Stimulated activated CD4-positive, alpha-beta T cell treated with anti-CD3 and anti-CD28 coated beads, Interleukin-1b, Interleukin-23, amount 100 ng/mL, for 48 hours (primary cell): ENCODE measurements at places on chromosomes 13 and 19.

GRCh38 chr13:71912524-71912923, 45.5 kb upstream of the DACH1 start:
- no peak for DNase-seq

- DNase-seq, result peak; percentile 63
Observed at GRCh38 chr19:15304140-15304705, 28.1 kb downstream of the BRD4 start.

- no peak for DNase-seq
Observed at GRCh38 chr19:2722541-2723344, 1.6 kb upstream of the DIRAS1 start.

GRCh38 chr13:72727417-72728289, at the start of the genes BORA and MZT1:
BORA (plus strand) TSS chr13:72727923; CDS start chr13:72728941, 1,018 bp downstream.
MZT1 (minus strand) TSS chr13:72727629; CDS start chr13:72727602, 27 bp downstream.
- peak; percentile 96 for DNase-seq

GRCh38 chr19:21101521-21102242, 19.7 kb downstream of the ZNF714 start:
- no peak for DNase-seq

- DNase-seq, result no peak
Observed at GRCh38 chr19:10936661-10937084, 8.1 kb downstream of the TIMM29 start.

GRCh38 chr13:33411312-33411711, 125.8 kb upstream of the STARD13 start:
- no peak for DNase-seq

- no peak for DNase-seq
Observed at GRCh38 chr13:95480791-95481780, 71.4 kb upstream of the CLDN10 start.

GRCh38 chr19:13022111-13022858, 27.0 kb downstream of the NFIX start:
- no peak for DNase-seq

DNA sequence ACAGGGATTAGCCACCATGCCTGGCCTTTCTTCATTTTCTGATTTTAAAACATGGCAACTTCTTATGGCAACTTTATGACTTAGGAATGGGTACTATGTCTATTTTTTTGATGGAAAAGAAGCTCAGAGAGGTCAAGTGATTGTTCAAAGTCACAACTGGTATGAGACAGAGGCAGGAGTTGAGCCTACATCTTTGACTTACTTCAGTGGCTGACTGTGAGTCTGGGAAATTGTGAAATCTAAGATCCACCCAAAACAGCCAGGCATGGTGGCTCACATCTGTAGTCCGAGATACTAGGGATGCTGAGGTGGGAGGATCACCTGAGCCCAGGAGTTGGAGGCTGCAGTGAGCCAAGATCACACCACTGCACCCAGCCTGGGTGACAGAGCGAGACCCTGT, 2.4 kb upstream of the ACTL9 start:
- no peak for DNase-seq

DNA sequence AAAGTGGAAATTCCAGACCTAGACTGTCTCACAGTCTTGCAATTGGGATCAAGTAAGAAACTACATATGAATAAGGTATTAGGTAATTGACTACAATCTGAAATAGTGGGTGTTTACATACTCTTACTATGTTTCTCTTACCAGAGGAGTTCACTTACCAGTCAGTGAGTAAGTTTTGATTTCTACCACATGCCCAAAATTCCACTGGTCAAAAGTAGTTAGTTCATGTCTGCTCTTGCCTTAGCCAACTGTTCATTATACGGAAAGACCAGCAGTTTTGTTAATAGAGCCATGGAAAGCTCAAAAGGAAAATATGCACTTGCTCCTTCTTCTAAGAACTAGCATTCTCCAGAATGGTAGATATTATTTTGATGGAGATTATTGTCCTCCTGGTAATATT, 490.8 kb downstream of the RFC3 start:
- DNase-seq, result no peak

DNA sequence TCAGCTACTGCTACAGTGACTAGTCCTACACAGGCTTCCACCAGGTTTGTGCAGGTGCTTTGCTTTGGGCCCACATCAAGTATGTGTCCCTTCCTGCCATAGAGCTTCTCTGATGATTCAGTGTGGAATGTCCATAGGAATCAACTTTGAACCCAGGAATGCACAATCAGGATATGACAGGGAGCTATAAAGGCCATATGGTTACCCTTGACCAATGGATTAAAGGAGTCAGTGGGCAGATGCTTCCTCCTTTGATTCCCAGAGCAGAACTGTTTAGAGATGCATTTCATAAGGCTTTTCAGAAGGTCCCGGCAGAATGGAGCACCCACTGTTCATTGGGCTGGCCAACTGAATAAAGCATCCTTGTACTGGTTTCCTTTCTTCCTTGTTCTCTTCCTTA, 145.2 kb upstream of the WASF3 start:
- DNase-seq, result no peak

DNA sequence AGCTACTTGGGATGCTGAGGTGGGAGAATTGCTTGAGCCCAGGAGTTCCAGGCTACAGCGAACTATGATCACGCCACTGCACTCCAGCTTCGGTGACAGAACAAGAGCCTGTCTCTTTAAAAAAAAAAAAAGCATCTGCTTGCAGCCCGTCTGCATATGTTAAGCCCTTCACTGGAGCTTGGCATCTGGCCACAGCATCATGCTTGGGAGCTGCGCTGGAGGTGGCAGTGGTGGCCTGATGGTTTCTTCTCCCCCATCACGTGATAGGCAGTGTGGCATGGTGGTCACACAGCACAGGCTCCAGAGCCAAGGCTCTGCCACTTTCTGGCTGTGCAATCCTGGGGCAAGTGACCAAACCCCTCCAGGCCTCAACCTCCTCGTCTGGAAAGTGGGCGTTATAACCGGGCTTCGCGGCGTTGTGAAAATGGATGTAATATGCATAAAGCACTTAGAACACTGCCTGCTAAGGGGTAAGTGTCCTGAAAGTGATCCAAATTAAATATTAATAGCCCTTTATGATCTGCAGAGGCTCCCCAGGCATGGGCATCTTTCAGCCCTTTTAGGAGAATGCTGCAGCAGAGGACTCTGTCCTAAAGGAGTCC, 24.4 kb downstream of the MARK4 start:
- no peak for DNase-seq

DNA sequence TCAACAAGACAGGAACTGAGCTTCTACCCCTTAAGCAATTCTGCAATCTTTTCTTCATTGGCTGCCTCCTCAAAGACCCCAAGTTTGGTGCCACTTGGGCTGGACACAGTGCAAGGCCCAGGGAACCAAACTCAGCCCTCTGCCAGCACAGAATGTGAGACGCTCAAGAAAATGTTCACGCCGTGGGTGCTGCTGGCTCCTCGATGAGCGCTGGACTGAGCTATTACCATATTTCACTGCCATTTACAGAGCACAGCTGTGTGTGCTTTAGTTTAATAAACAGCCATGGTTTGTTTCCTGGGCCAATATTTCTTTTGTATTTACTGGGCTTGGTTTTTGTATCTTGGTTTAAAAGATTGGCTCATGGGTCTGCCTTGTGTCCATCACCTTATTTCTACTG, 138.8 kb upstream of the VSTM2B start:
- no peak for DNase-seq
